Fibroblast of mammary gland (primary cell): ENCODE measurements at places on chromosomes 4 and X.

DNA sequence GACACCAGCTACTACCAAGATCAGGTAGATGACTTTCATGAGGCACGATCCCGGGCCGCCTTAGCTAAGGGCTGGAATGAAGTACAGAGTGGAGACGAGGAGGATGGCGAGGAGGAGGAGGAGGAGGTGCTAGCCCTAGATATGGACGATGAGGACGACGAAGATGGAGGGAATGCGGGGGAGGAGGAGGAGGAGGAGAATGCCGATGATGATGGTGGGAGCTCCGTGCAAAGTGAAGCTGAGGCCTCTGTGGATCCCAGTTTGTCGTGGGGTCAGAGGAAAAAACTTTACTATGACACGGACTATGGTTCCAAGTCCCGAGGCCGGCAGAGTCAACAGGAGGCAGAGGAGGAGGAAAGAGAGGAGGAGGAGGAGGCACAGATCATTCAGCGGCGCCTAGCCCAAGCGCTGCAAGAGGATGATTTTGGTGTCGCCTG is 481 bp downstream of the UTP3 start:
- no peak for DNase-seq

GRCh38 chr4:6898763-6899162 is 10.9 kb upstream of the TBC1D14 start:
- no peak for DNase-seq

DNA sequence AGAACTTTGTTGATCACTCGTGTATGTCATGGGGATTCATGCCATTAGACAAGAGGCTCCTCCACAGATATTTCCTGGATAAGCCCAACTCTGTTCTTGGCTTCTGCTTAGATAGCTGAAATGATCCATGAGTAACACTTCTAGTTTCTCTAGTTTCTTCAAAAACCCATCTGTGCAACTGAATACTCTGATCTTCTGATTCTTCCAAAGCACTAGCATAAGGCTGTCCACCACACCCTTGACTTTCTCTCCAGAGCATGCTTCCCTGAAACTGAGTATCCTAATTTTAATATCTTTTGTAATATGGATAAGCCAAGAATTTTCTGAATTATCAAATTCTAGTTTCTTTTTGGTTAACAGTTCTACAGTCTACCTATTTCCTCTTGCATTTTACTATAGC is 118.6 kb upstream of the TAPT1 start:
- no peak for DNase-seq

DNA sequence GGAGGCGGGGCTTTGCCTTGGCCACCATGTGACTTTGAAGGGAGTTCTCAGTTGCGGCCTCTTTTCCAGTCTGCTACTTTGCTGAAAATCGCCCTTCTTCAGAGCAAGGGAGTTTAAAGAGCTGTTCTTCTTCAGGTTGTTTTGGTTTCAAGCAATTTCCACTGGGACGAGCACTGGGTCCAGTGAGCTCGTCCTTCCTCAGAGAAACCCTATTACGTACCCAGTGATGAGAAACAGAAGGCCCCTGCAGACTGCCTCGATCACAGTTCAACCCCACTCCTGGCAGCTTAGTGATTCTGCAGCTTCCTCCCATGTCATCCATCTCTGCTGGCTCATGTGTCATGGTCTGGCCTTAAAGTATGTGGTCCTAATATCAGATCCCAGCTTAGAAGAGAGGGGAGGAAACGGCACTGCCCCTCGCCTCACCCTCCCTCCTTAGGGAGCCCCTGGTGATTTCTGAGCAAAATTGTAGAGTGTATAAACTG is 7.8 kb upstream of the FAM149A start:
- no peak for DNase-seq

DNA sequence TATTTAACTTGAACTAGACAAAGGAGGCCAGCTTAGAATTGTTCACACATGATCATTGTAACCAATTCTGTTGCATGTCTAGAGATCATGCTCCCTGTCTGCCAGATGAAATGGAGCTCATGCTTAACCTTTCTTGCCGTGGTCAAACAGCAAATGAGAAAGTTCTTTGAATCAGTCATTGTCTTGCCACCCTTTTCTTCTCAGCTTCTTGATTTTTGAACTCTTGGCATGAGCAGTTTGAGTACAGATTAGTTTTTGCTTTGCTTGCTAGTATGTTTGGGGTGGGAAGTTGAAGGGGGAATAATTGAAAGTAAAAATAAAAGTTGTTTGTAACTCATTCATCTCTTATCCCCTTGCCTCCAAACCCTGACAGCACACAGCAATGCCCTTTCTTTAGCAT is 4.7 kb downstream of the MTM1 start:
- no peak for DNase-seq

- DNase-seq = peak; percentile 45
These were observed 337.9 kb downstream of the CAMK2D start for GRCh38 chr4:113423631-113424030.

DNA sequence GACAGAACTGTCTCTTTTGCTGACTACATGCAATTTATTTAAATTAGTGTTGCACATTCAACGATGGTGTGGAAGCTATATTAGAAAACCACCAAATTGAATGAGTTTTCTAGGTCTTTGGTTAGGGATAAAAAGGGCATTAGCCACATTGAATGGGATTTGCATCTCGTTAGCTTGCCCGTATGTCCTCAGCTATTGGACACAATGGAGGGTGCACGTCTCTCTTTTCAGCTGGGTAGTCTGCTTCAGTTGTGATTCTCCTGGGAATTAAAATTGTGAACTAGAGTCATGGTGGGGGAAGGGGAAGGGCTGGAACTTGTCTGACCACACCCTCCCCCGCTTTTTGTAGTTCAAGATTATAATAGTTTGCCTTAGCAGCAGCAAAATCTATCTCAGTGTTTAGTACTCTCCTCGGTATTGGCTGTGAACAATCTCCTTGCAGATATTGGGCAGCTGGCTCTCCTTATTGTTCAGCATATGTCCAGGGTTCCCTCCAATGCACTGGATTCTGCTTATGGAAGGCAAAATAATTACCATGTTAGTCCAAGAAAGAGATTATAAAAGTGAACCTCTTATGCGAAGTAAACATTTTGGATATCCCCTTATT is 23.3 kb downstream of the TRIM2 start:
- DNase-seq = no peak

GRCh38 chrX:154063234-154063633 is 34.3 kb downstream of the MECP2 start:
- DNase-seq = no peak

DNA sequence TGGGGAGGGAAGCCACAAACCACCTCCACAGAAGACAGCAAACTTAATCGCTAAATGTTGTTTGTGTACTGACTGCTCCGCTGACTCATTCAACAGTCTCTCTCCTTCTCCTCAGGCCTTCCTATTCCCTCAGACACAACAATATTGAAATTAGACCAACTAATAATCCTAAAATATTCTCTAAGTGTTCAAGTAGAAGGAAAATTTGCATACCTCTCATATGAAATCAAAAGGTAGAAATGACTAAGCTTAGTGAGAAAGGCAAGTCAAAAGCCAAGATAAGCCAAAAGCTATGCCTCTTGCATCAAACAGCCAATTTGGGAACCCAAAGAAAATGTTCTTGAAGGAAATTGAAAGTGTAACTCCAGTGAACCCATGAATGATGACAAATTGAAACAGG is 75.7 kb upstream of the ARHGAP24 start:
- no peak for DNase-seq

DNA sequence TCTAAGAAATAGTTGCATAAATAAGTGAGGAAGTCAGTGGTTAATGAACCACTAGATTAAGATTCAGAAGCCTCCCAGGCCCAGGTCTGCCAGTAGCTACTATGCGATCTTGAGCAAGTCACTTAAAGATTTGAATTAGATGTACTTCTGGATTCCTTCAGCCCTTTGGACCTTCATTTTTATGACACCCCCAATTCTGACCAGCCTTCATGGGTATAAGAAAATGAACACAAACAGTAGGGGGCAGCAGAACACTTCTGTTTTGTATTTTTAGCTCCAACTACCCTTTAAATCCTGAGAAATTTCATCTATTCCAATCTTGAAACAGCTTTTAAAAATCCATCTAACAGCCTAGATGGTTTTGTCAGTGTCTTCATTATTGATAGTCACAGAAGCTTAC is 19.0 kb downstream of the TMEM47 start:
- DNase-seq = peak; percentile 64

DNA sequence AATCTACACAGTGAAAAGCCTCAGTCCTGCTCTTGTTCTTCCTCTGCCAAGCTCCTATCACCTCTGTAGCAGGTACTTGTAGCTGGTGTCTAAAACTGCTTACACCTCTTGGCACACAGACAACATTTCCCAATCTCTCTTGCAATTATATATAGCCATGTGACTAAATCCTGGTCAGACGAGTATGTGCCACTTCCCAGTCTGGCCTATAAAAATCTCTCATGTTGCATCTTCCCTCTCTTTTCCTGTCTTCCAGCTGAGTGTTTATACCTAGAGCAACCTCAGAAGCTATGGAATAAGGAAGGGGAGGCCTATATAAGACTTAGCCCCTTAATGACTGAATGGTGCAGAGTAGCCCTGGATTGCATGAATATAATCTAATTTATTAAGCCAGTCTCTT is 105.8 kb downstream of the RNF150 start:
- DNase-seq = peak; percentile 56

GRCh38 chrX:26032111-26032912 is 105.8 kb upstream of the MAGEB18 start:
- no peak for DNase-seq

- peak; percentile 27 for DNase-seq
These were observed 155.6 kb downstream of the ARX start for GRCh38 chrX:24860140-24860539.

DNA sequence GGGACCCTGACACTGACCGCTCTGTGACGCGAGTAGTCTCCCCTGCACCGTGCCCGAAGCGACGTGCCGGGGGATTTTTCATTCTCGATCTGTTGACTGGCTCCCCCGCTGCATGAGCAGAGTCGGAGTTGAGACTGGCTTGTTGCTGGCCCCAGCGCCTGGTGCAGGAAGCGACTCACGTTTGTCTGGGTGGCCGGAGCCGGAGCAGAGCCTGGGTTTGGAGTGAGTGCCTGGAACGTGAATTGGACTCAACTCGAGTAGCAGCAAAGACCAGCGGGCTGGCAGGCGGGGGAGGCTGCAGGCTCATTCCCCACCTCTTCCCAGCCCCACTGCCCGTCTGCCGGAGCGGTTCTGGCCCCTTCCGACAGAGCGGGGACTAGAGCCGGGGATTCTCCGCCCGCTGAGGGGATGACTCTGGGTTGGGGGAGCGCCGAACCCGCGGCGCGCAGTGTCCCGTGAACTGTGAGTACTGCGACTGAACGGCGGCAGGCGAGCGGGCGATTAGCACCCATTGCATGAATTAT is 554 bp downstream of the PCDH7 start:
- DNase-seq = peak; percentile 47

DNA sequence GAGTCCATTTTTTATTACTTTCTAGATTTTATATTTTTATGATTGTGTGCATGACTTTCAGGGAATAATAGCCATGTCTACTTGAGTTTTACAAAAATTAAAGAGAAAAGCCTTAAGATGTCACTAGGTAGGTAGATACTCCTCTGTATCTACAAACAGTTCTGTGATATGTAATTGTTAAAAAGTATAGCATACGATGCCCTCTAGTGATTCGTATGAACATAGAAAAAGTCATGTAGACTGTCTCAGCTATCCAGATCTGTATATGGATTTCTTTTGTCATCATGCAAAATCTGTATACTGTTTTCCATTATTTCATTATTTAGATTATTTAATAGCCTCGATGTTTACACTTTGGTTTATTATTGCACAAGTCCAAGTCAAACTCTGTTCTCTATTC is 856.6 kb downstream of the CENPC start:
- DNase-seq = peak; percentile 15

- DNase-seq = peak; percentile 65
These were observed 803.8 kb upstream of the AMOT start for GRCh38 chrX:113644426-113644825.

DNA sequence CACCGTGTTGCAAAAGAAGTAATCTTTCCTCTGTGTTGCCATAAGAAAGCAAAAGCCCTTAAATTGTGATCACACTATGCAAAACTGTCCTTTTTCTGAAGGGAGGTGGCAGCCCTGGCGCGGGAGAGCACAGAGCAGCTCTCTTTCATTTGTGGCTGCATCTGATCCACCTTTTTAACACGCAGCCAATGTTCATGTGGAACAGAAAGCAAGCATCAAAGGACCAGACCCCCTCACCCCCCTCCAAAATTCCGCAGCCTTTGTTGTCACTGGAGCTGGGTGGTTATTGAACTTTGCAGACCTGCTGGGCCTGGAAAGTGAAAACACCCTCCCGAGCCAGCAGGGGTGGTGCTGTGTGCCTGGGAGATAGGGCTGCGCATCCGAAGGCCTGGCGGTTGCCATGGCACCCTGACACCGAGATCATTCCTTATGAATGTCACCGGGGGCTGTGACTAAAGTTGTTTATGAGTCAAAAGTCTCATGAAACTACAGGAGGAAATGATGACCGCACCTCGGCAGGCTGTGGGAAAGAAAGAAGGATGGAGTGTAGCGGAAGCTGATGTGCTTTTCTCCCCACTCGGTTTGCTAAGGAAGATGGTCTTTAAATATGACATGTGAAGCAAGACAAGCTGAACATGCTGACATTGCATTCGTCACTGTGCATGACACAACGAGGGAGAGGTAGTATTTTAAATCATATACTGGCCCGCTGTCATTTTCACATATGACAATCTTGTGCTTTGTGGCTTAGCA is 367.4 kb downstream of the UNC5C start:
- DNase-seq = peak; percentile 24

- peak; percentile 29 for DNase-seq
These were observed 34.2 kb downstream of the TENM3 start for GRCh38 chr4:182277377-182277776.

- no peak for DNase-seq
These were observed 4.0 kb upstream of the RPS6KA6 start for GRCh38 chrX:84192006-84192405.

DNA sequence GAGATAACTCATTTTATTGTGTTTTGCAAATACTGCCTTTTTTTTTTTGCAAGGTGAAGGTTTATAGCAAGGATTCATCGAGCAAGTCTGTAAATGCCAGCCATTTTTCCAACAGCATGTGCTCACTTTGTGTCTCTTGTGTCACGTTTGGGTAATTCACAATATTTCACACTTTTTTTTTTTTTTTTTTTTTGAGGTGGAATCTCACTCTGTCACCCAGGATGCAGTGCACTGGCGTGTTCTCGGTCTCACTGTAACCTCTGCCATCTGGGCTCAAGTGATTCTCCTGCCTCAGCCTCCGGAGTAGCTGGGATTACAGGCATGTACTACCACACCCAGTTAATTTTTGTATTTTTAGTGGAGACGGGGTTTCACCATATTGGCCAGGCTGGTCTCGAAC is 1.9 kb downstream of the RNF4 start:
- no peak for DNase-seq
